ENCODE measurements at places on chromosomes 5 and 9. TPM values are rescaled to one million over a fixed set of nuclear protein-coding genes. Genes with fewer than 3 reads are reported as not detected.
A peak's percentile ranks its signal among the peaks of the same experiment; 100 is the strongest.

The CCDC183 gene
- total RNA-seq: 0.16 TPM

The C1QTNF2 gene
- total RNA-seq: 5.7 TPM

The AIF1L gene
- 0.19 TPM for total RNA-seq

DNA sequence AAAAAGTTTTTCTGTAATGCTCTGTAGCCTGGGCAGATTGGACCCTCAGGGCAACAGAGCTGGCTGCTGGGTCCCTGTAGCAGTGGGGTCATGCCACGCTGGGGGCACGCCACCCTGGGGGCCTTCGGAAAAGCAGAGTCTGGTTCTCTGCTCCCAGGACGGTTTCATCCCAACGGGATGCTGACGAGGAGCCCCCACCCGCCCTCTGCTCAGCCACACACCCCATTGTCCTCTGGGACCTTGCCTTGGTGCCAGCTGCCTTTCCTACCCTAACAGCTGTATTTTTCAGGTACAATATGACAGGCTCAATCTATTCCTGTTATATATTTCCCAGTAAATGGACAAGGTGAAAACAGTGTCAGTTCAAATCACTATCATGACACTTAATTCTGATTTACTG lies 29.0 kb upstream of the MVB12B start:
- no peak for DNase-seq

DNA sequence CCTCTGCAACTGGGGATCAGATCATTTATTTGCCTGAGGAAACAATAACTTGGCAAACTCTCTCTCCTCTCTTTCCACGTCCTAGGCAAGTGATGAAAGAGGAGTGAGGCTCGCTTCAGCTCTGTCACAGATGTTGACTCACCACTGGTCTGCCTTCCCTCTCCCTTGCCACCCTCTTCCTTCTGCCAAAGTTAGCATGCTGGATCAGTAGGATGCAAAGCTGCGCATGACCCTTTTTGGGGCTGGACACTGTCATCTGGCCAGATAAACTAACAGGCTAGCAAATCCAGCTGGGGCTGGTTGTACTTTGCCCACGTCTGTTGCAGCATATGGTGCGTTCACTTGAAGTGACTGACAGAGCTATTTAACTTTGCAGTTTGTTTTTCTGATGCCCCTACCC lies 36.2 kb upstream of the SMARCA2 start:
- no peak for DNase-seq

The ZNG1C gene
- total RNA-seq: 67.3 TPM

The TMEM267 gene
- total RNA-seq: 16.5 TPM

GRCh38 chr5:161387121-161387520 lies 159.4 kb downstream of the GABRB2 start:
- no peak for DNase-seq

DNA sequence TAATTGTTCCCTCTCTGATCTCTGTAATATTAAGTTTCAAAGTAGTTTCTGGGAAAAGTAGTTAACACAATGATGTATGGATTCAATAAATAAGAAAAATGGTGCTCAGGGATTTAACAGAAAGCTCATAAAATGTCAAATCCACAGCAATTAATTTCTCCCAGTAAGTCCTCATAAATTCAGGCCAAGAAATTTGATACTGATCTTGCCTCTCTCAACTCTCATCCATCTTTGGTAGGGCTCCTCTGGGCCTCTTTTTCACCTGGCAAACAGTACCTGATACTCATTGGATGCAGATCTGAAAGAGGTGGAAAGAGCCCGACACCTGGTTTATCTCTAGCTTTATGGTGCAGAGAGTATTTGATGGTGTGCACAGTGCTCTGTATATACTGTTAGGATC lies 106.1 kb downstream of the STK32A start:
- DNase-seq: no peak

- no peak for DNase-seq
These were observed 48.1 kb upstream of the TDRD7 start for GRCh38 chr9:97363661-97364299.

- DNase-seq: no peak
These were observed 3.5 kb downstream of the TENT4A start for GRCh38 chr5:6716629-6717149.

GRCh38 chr9:126503333-126504085 lies 110.2 kb upstream of the LMX1B start:
- DNase-seq: no peak

DNA sequence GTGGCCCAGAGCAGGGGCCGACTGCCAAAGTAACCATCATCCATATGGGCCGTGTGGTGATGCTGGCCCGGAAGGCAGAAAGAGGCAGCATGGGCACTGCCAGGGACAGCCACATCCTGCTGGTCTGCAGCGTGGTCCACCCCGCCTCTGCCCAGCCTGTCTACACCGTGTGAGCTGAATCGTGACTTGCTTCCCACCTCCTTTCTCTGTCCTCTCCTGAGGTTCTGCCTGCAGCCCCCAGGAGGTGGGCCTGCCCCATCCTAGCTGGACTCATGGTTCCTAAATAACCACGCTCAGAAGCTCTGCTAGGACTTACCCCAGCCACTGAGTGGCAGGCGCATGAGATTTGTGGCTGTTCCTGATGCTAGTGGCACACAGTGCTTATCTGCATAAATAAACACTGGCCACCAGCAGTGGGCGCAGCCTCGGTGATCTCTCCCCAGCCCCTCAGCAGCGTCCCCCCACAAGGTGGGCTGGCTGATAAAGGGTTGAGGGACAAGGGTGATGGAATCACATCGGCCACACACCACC lies 22.6 kb upstream of the SUSD3 start:
- DNase-seq: no peak

The F2R gene
- 95.4 TPM for total RNA-seq

DNA sequence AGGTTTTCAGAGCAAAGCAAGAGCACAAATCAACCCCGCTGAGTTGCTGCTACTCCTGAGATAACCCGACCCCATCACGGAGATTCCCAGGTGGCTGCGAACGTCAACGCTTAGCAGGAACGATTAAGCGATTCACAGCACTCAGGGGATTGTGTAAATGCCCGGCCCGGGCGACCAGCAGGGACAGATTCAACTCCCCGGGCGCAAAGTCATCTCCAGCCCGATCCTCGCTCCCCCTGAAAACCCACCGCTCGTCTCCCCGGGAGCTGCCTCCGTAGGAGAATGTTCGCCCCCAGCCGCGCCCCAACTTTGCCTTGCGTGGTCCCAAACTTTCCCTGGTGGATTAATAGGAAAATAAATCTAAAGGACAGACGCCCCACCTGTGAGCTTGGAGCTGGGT lies 685 bp downstream of the SLC24A2 start:
- DNase-seq: no peak

DNA sequence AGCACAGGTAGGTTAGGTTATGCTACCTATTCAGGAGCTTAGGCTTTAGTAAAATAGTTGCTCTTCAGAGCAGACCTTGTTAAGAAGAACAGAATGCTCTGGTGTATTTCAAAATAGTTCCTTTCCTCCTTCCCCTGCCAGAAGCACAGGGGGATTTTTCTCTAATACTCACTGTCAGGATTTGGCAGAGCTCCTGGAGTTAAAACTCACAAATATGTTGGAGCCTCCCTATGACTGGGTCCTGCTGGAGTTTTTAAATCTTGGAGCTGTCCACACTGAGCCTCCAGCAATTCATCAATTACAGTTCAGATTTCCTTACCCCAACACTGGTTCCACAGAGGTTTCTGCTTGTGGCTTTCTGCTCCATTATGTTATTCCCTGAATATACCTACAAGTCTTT lies 1233.8 kb upstream of the WWC1 start:
- DNase-seq: no peak

GRCh38 chr5:78050888-78051287 lies 243.6 kb downstream of the AP3B1 start:
- no peak for DNase-seq

DNA sequence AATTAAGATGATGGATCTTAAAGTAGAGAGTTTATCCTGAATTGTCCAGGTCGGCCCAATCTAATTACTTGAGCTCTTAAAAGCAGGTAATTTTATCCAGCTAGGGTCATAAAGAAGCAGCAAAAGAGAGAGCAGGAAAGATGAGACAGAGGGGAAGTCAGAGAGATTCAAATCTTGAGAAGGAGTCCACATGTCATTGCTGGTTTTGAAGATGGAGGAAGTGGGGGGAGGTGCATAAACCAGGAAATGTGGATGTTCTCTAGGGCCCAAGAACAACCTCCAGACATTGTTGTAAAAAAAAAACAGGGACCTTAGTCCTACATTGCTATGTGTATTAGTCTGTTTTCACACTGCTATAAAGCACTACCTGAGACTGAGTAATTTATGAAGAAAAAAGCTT lies 66.4 kb downstream of the SLCO4C1 start:
- DNase-seq: no peak

DNA sequence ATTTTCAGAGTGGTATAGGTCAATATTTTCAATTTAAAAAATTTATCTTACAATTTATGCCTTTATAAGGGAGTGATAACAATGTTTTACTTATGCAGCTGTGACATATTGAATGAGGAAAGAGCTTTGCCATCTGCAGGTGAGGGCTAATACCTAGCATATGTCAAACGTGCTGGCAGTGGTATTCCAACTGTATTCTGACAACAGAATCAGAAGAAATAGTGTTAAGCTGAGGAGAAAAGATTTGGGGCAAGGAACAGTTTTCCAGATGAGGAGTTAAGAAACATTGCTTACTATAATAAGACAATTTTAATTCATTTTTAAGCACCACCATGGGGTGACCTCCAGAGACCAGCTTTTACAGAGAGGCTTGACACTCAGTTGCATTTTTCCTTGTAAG lies 267.8 kb upstream of the ZNF608 start:
- no peak for DNase-seq

The SPAAR gene
- total RNA-seq: not detected

DNA sequence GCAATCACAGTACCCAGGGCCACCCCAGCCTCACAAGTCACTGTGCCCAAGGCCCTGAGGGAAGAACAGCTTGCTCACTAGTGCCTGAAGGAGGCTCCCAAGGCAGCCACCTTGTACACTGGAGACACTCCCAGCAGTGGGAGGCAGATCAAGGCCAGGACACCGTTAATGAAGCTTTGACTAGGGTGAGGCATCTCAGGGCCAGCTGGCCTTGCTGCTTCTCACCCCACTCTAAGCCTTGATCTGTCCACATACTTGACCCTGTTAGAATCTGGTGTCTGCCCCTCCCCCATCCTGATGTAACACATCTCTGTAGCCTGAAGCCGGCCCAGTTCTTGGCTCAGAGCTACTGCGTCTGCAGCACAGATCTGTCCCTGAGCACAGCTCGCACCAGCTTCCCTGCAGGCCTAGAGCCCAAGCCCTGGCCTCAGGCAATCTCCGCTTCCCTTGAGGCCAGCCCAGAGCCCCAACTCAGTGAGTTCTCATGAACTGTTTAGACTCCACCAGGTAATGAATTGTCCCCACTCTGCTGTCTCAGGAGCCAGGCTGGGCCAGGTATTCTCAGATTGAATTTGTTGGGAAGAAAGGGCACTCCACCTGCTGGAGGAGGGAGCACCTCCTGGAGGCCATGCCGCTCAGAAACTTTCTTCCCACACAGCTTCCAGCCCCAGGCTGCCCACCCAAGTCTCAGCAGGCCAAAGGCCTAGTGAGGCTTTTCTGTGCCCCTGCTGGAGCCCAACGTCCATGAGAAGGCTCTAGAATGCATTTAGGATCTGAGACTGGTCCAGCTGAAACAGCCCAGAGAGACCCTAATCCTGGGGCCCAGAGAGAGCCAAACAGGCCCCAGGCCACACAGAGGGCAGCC lies 13.4 kb upstream of the JADE2 start:
- DNase-seq: peak; percentile 42

GRCh38 chr5:54725391-54726280 lies 208.1 kb downstream of the SNX18 start:
- peak; percentile 71 for DNase-seq

DNA sequence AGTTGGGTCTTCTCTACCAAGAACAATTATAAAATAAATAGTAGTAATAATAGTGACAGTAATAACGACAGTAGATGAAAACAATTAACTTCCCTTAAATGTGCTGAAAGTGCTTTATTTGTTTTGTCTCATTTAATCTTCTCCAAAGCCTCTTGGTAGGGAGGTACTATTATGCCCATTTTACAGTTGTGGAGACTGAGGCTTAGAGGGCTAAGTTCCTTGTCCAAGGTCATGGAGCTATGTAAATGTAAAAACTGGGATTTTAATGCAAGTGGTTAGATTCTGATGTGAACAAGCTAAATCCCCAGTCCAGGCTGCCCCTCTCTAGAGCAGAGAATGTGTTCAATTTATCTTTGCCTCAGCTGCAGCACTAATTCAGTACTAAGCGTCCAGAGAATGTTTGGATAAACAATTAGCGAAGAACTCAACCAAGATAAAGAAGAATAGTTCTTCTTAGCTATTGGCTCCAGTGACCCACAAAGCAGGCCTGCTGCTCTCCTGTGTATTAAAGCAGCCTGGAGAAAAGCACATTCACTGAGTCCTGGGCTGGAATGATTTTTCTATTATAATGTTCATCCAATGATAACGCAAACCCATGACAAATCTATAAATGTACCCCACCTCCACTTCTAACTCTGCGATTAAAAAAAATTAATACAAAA lies 68.8 kb downstream of the NPR3 start:
- peak; percentile 51 for DNase-seq

- no peak for DNase-seq
These were observed 210.8 kb upstream of the ELL2 start for GRCh38 chr5:96172436-96172835.

The AGXT2 gene
- total RNA-seq: not detected

GRCh38 chr5:73153513-73153912 lies 19.5 kb upstream of the TMEM174 start:
- no peak for DNase-seq

DNA sequence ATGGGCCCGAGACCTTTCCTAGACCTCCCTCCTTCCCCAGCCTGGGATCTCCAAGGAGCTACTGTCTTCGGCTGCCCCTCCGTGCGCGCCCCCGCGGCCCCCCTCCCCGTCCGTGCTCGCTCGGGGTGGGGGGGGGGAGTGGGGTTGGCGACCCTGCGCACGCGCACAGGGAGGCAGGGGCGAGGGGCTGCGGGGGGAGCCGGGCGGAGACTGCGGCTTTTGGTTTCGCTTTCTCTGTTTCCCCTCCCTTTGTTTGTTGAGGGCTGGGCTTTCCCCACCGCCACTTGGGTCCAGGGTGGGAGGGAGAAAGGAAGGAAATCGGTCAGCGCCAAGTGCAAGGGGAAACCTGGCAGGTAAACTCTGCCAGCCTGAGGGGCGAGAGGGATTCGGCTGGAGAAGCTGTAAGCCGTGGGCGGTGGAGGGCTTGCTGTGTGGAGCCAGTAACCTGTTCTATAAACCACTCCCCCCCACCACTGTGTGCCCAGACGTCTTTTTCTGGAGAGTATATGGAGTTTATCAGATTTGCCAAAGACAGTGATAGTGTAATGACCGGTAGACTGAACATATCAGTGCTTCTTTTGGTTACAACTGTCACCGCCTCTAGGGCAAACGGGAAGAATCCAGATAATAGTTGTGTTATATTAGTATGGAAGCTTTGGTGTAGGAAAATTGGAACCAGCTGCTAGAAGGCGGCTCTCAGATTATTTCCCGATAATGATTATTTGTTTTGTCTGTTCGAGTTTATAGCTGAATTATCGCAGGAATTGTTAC lies 684 bp downstream of the DNAJA1 start:
- DNase-seq: peak; percentile 42

GRCh38 chr9:14302405-14302804 lies 11.5 kb downstream of the NFIB start:
- no peak for DNase-seq

GRCh38 chr5:51376509-51376908 lies 6.7 kb upstream of the ISL1 start:
- no peak for DNase-seq

- DNase-seq: peak; percentile 63
These were observed 55.6 kb upstream of the COL5A1 start for GRCh38 chr9:134585746-134586706.

- DNase-seq: no peak
These were observed 154.7 kb downstream of the WDR70 start for GRCh38 chr5:37533851-37534250.
